ENCODE measurements at places on chromosomes 2 and 18. TPM values are rescaled to one million over a fixed set of nuclear protein-coding genes. Genes with fewer than 3 reads are reported as not detected.

DNA sequence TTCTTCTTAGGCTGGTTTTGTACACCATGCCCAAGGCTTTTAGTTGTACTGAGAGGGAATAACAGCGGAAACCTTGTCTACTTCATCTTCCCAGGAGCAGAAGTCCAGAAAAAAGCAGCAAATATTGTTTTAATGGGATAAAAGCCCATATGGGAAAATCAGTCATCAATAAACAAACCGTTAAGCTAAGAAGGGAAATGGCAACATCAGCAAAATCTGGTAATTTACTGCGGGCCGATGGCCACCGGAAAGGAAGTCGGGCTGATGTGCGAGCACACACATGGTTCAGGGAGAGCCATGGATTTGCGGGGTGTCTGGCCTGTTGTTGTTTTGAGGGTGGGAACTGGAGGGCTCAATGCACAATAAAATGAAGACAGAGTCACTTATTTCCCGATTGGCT is 300.7 kb upstream of the RAB6C start:
- DNase-seq, result no peak

DNA sequence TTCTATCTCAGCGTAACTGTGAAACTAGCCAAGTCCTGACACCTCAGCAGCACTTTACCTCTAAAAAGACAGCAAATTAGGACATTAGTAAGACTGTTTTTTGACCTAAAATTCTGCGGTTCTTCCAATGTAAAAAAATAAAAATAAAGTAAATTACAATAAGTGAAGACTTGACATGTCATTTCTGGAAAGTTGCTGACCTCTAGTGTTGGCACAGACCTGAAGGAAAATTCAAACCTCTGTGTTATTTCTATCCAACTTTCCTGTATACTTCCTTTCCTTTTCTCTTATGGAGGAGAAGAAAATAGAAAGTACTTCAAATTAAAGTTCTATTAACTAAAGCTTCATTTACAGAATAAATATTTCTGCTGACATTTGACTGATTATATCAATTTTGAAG is 110.6 kb downstream of the TMEM182 start:
- no peak for DNase-seq

DNA sequence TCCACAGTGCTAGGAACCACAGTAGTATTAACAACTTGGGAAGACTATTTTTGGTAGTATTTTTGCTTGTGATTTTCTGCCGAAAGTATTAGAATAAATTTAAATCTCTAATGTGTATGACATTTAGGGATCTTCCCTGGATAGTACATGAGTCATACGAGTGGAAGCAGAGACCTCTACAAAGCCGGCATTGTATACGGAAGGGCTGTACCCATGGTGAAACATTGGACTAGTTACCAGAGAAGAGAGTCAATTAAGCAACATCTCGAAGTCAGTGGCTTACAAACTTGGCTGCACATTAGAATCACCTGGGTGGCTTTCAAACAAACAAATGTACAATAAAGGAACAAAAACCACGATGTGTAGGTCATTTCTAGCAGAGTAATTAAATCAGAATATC is 1131.7 kb upstream of the LRRTM1 start:
- DNase-seq, result no peak

- DNase-seq, result no peak
Measured at GRCh38 chr2:223787358-223787757, 50.0 kb downstream of the AP1S3 start.

GRCh38 chr2:174775571-174775980 is 11.3 kb upstream of the CHRNA1 start:
- DNase-seq, result no peak

- no peak for DNase-seq
Measured at GRCh38 chr2:197189426-197190099, 121.0 kb downstream of the ANKRD44 start.

GRCh38 chr2:73588177-73588576 is 54.0 kb downstream of the NAT8 start:
- DNase-seq, result no peak

- no peak for DNase-seq
Measured at GRCh38 chr2:26454561-26455001, 23.3 kb downstream of the OTOF start.

ABCG5 gene
- not detected for polyA plus RNA-seq

DNAH7 gene
- polyA plus RNA-seq, result 0.15 TPM
